ENCODE measurements at places on chromosomes 6 and 20. TPM values are rescaled to one million over a fixed set of nuclear protein-coding genes. Genes with fewer than 3 reads are reported as not detected.

LPA gene
- total RNA-seq = 3.2 TPM

ACTL10 gene
- 0.36 TPM for total RNA-seq

RIPPLY2 gene
- total RNA-seq = not detected

KHDRBS2 gene
- total RNA-seq = 9.7 TPM

JARID2 gene
- total RNA-seq = 60.9 TPM

GRCh38 chr6:18021166-18021850 lies 33.9 kb upstream of the KIF13A start:
- DNase-seq = no peak

GRCh38 chr20:56897318-56897957 lies 268.3 kb downstream of the TFAP2C start:
- no peak for DNase-seq

- DNase-seq = no peak
Observed at GRCh38 chr6:26241033-26241895, 123.7 kb upstream of the BTN3A2 start.

DNA sequence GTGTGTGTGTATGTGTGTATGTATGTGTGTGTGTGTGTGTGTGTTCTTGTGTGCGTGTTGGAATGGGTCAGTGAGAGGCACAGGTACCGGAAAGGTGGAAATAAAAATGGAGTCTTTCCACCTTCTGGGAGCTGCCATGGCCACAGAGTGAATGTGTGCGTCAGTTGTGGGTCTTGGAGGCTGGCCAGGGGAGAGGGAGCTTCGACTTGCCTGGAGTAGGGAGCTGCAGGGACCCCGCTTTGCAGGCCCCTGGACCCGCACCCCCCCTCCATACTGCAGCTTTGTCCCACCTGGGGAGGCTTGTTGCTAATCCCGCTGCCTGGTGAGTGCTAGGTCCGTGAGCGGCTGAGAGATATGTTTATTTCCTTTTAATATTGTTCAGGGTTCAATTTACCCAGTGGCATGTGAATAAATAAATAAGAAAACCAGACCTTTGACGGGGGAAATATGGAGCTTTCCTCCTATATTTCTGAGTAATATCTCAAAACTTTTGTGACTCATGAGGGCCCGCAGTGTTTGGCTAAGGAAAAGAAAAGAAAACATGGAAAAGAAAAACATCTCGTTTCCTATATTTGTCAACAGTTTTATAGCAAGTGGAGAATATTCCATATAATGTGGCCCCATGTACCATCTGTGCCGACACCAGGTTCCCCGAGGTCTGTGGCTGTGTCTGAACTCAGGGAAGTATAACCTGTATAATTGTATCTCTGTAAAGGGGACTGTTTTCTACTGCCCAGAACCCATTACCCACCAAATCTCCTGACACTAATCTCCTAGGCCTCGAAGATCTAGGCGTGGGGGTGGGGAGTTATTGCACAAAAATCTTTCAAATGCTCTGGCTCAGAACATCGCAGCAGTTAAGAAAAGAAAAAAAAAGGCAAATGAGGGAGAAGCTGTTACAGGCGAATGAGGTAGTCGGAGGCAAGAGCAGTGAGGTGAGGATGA lies 24.6 kb upstream of the CCDC167 start:
- DNase-seq = no peak

DNA sequence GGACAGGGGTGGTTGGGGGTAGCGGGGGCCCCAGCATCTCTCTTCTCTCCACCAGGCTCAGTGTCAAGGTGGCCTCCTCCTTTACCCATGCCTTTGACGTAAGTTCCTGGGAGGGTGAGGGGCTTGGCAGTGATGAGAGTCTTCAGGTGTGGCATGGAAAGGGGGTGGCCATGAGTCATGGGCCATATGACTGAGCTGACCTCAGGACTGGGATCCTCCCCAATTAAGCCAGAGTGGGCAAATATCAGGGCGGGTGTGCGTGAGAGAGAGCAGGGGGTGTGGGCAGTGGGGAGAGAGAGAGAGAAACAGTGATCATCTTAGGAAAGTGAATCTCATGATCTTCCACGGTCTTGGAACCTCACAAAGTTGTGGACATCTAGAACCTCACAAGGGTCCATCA lies 8.2 kb upstream of the BPIFB4 start:
- DNase-seq = no peak

- DNase-seq = no peak
Observed at GRCh38 chr6:31829633-31830283, 2.2 kb downstream of the HSPA1B start.

DNA sequence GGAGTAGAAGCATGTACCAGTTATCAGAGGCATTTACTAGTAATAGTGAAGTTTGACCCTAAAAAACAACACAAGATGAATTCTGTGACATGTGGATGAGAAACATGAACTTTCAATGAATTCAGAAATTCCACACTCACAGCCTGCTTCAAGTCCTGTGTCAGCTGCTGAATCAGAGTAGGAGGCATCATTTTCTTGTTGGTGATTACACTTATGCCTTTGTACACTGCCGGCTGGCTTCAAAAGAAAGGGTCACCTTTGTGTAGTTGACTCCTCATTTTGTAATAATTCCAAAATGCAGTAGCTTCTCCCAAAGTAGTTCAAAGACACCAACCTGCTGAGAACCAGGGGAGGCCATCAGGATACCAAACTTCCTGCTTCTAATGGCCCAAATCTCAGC lies 165.5 kb downstream of the BACH2 start:
- DNase-seq = no peak

GRCh38 chr6:170156448-170157375 lies 134.2 kb downstream of the DLL1 start:
- no peak for DNase-seq

DNA sequence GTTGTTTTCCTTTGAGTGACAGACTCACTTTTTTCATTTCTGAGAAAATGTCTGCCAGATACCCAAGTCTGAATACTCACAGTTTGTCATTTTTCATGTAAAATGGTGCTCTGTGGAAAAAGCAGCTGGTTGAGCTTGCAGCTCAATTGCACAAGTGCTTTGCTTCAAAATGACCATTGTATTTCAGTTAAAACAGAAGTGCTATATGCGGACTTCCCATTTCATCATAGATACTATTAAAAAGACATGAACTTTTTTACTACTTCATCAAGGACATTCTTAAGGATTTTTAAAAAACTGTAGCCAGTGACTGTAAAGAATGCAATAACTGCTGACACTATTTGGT lies 61.5 kb downstream of the KCNS1 start:
- no peak for DNase-seq

GRCh38 chr20:15031546-15032351 lies 694.3 kb upstream of the FLRT3 start:
- DNase-seq = no peak

DNA sequence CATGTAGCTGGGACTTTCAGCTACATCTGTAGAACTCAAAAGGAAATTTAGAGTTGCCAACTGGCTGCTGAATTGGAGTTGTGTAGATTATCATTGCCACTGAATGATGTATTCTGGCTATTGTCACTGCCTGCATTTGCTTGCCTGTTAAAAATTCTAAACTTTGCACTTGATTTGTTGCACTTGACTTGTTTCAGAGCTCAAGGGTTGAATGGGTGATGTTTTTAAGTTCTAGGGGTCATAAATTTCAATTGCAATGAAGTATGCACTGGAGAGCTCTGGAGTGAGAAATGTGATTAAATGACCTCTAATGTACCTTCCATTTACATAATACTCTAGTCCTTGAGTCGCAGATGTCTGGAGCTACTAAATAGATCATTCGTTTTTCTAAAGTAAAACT lies 102.4 kb downstream of the TNFRSF21 start:
- DNase-seq = no peak

GRCh38 chr6:95266537-95267258 lies 310.6 kb upstream of the MANEA start:
- no peak for DNase-seq
